ENCODE measurements at places on chromosomes 4 and X.

- DNase-seq = no peak
Measured at GRCh38 chrX:48492293-48492910, 16.4 kb upstream of the PORCN start.

DNA sequence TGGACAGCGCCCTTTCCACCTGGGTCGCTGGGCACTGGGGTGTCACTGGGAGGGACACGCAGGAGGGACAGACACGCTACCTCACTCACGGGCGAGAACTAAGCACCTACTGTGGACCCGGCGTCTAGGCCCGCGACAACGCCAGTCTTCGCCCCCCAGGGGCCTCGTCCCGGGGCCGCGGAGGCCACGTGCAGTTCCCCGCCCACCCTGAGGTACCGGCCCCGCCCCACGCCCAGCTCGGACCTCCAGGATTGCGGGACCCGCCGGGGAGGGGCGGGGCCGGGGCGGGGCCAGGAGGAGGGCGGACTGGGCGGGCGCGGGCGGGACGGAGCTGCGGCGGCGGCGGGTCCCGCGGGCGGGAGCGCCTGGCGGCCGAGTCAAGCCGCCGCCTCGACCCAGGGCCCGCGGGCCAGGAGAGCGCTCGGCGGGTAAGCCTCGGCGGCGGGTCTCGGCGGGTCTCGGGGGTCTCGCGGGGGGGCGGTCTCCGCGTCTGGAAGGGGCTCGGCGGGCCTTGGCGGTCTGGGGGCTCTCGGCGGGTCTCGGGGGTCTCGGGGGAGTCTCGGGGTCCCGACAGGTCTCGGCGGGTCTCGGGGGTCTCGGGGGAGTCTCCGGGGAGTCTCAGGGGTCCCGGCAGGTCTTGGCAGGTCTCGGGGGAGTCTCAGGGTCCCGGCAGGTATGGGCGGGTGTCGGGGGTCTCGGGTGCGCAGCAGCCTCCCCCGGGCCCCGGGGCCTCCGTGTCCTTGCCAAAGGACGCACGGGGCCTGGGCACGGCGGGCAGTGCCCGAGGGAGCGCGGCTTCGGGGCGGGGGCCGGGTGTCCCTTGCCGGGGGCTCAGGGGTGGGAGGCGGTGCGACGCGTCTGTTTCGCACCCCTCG, at the start of gene SH3BP2:
Gene SH3BP2, plus strand, starts transcription at position 375 of the 875 bp plus-strand sequence. CDS start 27,533 bp downstream, outside the sequence.
- DNase-seq = peak; percentile 89

GRCh38 chr4:107825072-107825824, 516 bp downstream of the SGMS2 start:
- DNase-seq = peak; percentile 78

GRCh38 chrX:43016021-43016420, 238.1 kb upstream of the PPP1R2C start:
- DNase-seq = no peak

- no peak for DNase-seq
Measured at GRCh38 chr4:172736046-172736445, 432.6 kb upstream of the GALNT7 start.

GRCh38 chr4:137559801-137560200, 27.5 kb upstream of the PCDH18 start:
- no peak for DNase-seq

DNA sequence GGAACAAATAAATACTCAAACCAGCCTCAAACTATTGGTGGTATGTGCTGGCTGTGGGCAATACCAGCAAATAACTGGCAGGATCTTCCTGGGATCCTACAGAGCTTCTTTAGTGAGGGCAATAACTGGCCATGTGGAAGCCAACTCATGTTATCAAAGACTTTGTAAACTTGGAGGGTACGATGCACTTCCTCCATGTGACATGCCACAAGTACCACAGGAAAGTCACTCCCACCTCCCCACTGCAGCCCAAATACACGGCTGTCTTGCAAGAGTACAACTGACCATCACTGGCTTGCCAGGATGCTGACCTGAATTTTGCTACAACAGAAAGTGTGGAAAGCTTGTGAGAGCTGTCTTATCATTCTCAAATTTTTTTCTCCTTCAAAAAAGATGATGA, 93.3 kb upstream of the MAML3 start:
- DNase-seq = no peak

- DNase-seq = no peak
Measured at GRCh38 chrX:103498786-103499185, 20.5 kb downstream of the RAB40A start.

DNA sequence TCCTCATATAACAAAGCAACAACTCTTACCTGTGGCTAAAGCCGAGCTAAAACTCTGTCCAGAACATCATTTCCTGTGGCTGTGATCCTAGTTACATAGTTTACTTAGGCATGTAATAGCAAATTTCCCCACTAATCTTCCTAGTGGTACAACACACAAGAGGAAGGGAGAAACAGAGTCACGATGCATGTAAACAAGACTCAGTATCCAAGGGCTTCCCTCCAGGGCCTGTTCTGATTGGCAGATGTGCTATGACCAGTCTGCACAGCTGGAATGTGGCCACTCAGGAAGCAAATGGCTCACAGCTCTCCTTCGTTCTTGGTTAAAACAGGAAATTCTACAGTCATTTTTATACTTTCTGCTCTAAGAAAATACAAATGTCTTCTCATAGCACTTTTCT, 49.2 kb upstream of the PRSS48 start:
- DNase-seq = peak; percentile 84

- DNase-seq = no peak
Measured at GRCh38 chr4:155433636-155434360, 57.0 kb upstream of the MAP9 start.

GRCh38 chr4:63589796-63590195, 819.5 kb downstream of the TECRL start:
- DNase-seq = no peak

DNA sequence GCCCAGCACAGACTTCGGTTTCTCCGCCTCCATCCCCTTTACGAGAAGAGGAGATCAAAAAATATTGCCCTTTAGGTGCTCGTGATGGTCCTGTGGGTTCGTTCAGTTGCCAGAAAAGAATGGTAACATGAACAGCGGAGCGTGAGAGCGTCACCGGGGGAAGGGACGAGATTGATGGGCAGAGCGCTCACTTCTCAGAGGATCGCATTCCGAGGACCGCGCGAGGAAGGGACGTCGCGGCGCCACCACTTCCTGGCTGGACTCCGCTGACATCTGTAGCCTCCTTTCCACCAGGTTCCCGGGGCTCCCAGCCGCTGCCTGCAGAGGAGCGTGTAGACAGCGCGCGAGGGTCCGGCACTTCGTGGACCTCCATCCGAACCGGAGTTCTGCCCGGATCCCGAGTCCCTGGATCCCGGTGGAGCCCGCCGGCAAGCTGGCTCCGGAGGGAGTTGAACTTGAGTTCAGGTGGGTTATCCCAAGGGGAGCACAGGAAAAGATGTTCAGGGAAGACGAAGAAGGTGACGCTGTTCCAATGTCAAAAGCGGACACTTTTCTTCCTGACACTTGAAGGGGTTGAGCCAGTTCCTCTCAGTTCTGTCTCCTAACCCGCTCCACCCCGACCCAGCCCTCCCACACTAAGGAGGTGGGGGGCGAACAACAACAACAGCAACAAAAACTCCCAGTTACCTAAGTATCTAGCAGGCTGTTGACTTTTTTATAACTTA, 484 bp downstream of the GALNTL6 start:
- DNase-seq = no peak

GRCh38 chr4:113411496-113411938, 350.0 kb downstream of the CAMK2D start:
- DNase-seq = peak; percentile 67

- no peak for DNase-seq
Measured at GRCh38 chr4:83851261-83852084, 315.6 kb downstream of the GPAT3 start.

DNA sequence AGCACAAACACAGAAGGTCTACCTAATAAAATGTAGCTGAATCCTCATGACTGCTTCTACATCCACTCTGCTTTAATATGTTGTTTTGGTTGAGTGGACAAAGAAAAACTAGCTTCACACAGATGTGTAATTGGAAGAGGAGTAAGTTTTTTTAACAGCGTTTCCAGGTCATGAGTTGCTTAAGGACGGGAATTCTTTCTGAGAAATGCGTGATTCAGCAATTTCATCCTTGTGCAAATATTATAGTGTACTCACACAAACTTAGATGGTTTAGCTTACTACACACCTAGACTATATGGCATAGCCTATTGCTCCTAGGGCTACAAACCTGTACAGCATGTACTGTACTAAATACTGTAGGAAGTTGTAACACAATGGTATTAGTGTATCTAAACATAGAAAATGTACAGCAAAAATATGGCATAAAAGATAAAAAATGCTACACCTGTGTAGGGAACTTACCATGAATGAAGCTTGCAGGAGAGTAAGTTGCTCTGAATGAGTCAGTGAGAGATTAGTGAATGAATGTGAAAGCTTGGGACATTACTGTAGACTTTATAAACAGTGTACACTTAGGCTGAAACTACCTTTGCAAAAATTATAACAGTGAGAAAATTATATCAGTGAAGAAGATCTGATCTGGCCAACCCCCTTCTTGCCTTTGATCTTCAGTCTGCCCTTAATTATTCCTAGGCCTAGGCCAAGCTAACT, 70.8 kb upstream of the IL15 start:
- DNase-seq = no peak

GRCh38 chr4:47641755-47642154, 156.7 kb downstream of the ATP10D start:
- DNase-seq = no peak

DNA sequence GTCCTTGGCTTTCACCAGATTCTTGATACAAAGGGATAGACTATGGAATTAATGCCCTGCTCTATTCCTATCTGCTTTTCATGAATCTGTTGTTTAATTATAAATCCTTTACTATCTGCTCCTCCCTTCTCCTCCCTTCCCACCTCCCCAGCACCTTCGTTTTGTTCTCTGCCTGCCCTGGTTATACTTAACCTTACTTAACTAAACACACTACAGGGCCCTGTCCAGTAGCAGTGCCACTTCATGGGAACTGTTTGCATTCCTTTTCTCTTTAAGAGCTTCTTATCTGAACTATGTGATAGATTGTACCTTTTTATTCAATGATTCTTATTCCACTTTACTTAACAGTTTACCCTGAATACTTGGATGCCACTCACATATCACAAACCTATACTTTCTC, 830 bp downstream of the HOPX start:
- DNase-seq = no peak

GRCh38 chr4:2857349-2857927, 13.8 kb downstream of the ADD1 start:
- DNase-seq = no peak
